Stimulated activated CD4-positive, alpha-beta T cell treated with anti-CD3 and anti-CD28 coated beads, Interleukin-12 subunit alpha, Interleukin-12 subunit beta, amount 100 ng/mL, for 24 hours (primary cell): ENCODE measurements at places on chromosomes 11 and 22.

DNA sequence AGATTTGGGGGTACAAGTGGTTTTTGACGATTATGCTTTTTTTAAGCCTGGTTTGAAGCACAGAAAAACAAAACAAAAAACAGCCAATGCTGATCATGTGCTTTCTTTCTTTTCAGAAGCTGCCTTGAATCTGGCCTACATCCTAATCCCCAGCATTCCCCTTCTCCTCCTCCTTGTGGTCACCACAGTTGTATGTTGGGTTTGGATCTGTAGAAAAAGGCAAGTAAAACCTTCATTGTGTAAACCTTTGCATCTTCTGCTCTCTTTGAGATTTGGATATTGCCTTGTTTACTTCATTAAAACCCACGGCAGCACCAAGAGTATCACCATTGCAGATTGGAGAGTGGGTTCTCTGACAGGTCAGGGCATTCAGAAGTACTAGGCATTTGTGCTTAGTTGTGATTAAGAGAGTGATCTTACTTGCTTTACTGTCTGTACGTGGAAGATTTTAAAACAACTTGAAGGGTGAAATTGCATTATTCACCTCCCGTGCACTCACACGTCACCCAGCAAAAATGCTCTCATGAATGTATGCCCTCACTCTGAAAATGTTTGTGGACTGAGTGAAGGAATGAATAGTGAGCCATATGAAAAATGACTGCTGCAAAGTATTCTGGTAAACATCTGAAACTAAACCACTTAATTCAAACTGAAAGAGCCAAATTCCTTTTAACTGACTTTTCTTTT, 17.0 kb downstream of the LAYN start:
- DNase-seq: no peak

DNA sequence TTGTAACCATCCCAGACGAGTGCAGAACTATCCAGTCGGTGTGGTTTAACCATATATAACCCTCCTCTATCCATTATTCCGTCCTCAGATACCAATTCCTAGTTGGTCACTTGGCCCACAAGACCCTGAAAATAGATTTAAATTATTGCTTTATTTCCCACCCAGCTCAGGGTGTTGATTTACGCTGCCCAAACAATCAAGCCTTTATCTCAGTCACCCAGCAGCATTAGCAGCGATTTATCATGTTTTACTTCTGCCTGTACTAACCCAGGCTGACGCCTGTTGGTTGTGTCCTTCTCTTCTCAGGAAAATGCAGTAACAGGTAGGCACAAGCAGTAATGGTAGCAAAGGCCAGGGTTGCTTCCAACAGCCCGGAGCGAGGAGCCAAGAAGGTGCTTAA, 81.2 kb downstream of the DSCAML1 start:
- no peak for DNase-seq

DNA sequence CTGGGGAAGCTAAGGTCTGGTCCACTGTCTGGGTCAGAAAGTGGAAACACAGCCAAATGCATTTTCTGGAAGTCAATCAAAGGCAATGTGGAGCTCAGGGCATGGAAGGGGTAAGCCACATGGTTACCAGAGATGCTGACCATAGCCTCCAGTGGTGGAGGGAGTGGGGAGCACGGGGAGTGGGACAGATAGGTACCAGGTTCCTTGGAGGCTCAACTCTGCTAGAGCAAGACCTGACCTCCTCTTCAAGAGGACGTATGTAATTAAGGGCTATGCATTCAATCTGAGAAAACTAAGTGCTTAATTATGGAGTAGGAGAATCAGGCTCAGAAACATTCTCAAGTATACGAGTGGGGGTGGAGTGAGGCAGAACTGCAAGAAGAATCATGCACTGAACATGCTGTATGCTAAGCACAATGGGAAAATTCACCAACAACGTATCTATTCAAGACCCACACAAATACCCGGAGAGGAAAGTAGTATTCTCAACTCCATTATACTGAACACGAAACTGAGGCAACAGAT, 65.2 kb upstream of the PHOX2A start:
- DNase-seq: no peak

DNA sequence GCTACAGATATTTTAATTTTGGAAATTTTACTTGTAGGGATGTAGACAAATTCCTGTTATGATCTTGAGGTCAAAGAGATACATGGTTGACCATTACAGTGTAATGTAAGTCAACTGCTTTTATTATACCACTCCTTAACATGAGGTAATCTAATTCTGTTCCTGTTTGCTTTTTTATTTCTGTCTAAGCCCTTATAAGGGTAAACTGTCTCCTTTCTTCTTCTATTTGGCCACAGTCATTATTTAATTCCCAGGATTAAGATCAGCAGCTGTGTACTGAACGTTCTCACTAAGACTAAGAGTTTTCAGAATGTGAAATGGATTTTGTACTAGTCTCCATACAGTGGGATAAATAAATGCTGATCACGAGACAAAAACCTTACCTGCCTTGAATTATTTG, 32.8 kb downstream of the C2CD3 start:
- no peak for DNase-seq

DNA sequence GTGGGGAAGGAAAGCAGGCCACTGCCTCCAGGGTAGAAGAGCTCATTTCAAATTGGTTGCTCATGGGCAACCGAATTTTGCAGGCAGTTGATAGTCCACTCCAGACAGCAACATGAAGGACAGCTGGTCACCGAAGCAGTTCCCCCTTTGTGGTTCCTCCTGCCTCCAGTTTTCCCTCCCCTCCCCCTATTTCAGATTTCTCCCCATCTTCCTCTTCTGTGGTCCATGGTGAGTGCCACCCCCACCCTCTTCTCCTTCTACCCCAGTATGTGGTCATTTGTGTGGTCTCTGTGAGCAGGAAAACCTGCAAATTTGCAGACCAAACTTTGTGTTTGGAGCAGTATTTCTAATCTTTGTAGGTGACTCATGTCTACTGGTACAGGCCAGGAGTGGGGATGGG, 38.2 kb upstream of the PAK1 start:
- no peak for DNase-seq

GRCh38 chr11:77590194-77590782, 535 bp downstream of the AQP11 start:
- no peak for DNase-seq

GRCh38 chr11:102882389-102883024, 7.7 kb upstream of the MMP12 start:
- DNase-seq: no peak
